Cardiac atrium fibroblast (primary cell): ENCODE measurements at places on chromosomes 5 and 9. TPM values are rescaled to one million over a fixed set of nuclear protein-coding genes. Genes with fewer than 3 reads are reported as not detected.

CNTNAP3 gene
- 2.6 and 6.7 TPM in 2 replicates for total RNA-seq

PCDHGB6 gene
- total RNA-seq = 1.4 and 2.1 TPM in 2 replicates

PELO gene
- 20.2 and 22.0 TPM in 2 replicates for total RNA-seq

GRM6 gene
- total RNA-seq = not detected in 2 replicates

MLANA gene
- total RNA-seq = not detected in 2 replicates

INSYN2B gene
- 10.4 and 15.7 TPM in 2 replicates for total RNA-seq

AGXT2 gene
- total RNA-seq = not detected in 2 replicates

TAS2R1 gene
- total RNA-seq = not detected in 2 replicates

LHX2 gene
- under 0.01 and 0.16 TPM in 2 replicates for total RNA-seq

C9orf152 gene
- not detected in 2 replicates for total RNA-seq

ATOX1 gene
- 108 and 161 TPM in 2 replicates for total RNA-seq
